ENCODE measurements at places on chromosomes 7 and 10.

- peak; percentile 2 for DNase-seq
Observed at GRCh38 chr7:137755846-137756651, 90.7 kb downstream of the DGKI start.

- no peak for DNase-seq
Observed at GRCh38 chr7:897771-898376, 21.5 kb downstream of the GET4 start.

GRCh38 chr10:28593811-28594210, 60.9 kb downstream of the WAC start:
- DNase-seq, result no peak

DNA sequence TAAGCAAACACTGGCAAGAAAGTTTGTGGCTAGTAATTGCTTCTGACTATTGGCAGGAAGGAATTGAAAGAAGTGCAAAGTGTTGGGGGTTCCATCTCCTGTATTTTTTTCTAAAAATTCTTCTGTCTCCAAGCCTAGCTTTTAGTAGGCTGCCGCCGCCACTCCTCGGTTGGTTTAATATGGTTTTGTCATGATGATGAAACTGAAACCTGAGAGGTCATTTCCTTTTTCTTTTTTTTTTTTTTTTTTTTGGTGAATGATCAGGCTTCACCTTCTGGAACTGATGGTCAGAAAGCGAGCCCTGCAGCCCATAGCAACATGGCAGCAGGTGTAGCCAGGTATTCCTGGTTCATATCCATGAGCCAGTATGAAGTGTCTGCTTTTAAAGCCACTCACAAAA, 75.3 kb upstream of the AGBL3 start:
- no peak for DNase-seq

DNA sequence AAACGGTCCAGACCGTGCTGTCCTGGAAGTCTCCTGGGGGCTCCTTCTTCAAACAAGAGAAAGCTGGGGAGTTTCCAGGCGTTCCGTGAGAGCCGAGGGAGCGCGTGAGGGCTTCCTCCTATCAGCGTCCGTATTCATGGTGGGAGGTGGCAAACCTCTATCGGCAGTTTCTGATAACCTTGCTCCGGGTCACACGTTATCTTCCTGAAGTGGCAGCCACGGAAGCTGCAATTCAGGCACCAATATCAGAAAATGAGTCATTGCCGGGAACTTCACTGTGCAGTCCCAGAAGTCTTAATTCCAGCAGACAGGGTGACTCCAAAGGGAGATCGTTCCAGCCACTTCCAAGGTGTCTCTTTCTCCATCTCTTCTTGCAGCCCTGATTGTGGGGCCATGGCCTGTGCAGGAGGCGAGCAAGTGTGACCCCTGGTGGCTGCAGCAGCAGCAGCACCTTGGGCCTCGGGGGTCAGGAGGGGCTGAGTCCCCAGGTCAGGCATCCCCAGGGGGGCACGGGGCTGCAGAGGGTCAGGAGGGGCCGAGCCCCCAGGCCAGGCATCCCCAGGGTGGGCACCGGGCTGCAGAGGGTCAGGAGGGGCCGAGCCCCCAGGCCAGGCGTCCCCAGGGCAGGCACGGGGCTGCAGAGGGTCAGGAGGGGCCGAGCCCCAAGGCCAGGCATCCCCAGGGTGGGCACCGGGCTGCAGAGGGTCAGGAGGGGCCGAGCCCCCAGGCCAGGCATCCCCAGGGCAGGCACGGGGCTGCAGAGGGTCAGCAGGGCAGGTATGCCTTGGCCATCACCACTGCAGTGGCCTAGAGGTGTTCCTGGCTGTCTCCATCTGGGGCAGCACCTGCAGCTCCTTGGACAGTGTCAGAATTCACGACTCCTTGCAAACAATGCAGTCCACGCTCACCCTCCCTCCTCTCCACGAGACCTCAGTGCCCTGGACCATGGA, 538.7 kb downstream of the DNAJB6 start:
- peak; percentile 68 for DNase-seq

DNA sequence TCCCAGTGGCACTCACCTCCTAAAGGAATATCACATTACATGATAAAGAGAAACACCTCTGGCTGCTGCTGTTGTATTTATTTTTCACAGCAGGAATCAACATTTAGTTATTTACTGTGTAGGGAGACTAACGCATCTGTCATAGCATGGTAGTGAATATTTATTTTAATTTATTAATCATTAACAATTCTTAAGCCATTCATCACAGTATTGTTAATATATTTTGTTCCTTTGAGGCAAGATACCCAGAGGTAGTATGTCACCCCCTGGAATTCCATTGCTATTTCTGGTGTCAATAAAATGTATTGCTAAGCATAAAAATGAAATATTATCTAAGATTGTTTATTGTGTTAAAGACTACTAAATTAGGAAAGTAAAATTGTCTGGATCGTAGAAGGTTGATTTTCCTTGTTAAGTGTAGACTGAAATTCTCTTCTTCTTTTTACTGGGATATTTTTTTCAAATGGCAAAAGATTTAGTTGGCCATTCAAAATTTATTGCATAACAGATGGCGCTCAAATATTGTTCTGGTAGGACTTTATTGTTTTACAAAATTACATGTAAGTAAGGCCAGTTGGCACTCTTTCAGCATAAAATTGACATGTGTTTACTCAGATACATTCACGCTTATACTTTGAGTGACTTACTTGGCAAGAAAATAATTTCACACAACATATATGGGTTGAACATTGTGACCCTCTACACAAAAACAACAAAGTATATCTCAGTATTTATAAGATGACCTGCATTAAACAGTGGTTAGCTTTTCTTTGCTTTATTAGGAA, 1358.7 kb upstream of the SORCS1 start:
- no peak for DNase-seq

DNA sequence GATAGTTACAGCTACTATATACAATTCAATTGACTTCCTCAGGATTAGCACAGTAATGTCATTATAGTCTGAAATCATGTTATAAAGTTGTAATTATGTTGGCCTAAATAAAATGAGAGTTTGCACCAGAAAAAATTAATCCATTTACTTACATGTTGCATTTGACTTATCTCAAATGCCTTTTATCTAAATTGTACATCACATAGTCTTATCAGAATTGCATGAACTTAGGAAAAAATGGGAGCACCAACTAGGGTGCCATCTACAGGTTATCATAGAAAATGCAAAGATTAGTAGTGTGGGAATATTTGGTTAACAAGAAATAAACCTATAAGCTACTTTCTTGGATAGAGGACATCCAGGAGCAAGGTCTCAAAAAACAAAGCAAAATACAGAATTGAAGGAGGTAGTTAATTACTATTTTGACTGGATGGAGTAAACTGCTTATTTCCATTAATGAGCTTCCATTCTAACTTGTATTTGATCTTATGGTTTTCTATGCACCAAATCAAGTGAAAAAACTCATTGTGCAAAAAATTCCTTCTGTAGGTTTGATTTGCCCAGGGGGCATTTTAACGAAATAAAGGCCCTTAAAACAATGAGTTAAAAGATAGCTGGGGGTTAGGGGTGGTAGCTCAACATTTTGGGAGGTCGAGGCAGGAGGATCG, 60.0 kb upstream of the ORC5 start:
- peak; percentile 21 for DNase-seq

- no peak for DNase-seq
Observed at GRCh38 chr10:133489816-133490588, 36.3 kb downstream of the SCART1 start.

GRCh38 chr7:89312551-89312950, 517.0 kb upstream of the TEX47 start:
- no peak for DNase-seq

DNA sequence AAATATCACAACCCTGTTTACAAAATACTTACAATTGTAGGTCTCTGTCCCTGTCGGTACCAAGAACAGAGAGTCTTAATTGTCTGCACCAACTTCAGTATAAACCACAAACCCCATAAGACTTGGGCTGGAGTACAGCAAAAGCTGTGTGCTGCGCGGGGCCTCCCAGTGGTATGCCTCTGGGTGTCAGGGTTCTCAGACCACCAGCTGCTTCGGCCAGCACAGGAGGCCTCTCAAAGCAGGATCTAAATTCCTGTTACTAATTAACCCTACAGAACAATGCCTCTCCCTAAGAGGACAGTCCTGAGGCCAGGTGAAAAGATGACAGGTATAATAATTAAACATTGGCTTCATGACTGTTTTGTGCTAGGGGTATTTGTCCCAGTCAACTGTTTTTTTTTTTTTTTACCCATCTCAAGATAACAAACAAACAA, 957 bp upstream of the SVIL start:
- no peak for DNase-seq

- no peak for DNase-seq
Observed at GRCh38 chr10:58050575-58050974, 217.1 kb downstream of the IPMK start.

DNA sequence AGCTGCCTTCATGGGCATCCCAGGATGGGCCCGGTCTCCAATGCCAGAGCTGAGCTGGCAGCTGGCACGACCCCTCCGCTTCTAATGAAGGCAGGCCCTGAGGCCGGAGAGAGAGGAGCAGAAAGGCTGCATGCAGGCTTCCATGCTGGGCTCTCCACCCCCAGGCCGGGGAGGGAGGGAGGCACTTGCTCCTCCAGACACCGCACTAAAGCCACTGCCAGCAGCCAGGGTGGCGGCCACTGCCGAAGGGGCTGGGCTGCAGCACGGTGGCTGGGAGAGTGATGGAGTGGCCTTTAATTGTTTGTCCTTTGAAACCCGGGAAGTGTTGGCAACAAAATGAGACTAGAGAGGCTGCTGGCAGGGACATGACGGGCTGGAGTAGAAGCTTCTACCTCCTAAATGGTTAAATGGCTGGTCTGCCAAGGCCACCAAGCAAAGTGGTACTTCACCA, 236.5 kb downstream of the SKAP2 start:
- no peak for DNase-seq

- no peak for DNase-seq
Observed at GRCh38 chr7:91266689-91267090, 2.5 kb downstream of the FZD1 start.

GRCh38 chr7:15856311-15856710, 169.8 kb upstream of the MEOX2 start:
- DNase-seq, result no peak

- DNase-seq, result peak; percentile 8
Observed at GRCh38 chr7:66877577-66878300, 43.3 kb upstream of the TMEM248 start.

DNA sequence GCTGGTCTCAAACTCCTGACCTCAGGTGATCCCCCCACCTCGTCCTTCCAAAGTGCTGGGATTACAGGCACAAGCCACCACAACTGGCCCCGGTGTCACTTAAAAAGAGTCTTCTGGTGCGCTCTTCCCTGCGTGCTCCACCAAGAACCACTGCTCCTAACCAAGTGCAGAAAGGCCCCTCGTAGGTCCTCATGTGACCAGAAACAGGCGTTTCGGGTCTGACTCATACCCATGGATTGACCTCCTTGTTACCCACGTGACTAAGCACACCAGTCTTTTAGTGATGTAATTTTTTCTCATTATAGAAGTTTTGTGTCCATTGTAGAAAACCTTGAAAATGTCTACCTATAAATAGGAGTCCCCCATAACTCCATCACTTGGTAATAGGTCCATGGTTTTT, 13.9 kb downstream of the FKBP6 start:
- DNase-seq, result no peak

DNA sequence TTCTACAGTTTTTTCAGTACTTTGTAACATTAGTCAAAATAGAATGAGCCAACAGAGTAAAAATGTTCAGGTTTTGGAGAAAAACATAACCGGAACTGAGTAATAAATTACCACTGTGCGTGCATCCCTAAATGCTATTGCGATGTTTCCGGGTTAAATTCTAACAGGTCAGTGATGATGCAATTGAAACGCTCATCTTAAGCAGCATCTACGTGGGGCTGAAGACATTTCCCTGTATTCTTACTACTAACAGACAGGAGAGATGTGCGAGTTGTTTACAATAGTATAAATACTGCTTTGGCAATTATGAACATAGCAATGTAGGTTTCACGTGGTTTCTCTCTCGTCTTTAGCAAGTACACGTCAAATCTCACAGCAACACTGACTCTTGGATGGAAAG, 149.4 kb downstream of the USP6NL start:
- no peak for DNase-seq

GRCh38 chr10:58436071-58436470, 50.9 kb downstream of the TFAM start:
- no peak for DNase-seq

GRCh38 chr7:5694912-5695726, 86.3 kb downstream of the RNF216 start:
- DNase-seq, result peak; percentile 73

- DNase-seq, result no peak
Observed at GRCh38 chr7:39247576-39247975, 269.9 kb downstream of the POU6F2 start.

DNA sequence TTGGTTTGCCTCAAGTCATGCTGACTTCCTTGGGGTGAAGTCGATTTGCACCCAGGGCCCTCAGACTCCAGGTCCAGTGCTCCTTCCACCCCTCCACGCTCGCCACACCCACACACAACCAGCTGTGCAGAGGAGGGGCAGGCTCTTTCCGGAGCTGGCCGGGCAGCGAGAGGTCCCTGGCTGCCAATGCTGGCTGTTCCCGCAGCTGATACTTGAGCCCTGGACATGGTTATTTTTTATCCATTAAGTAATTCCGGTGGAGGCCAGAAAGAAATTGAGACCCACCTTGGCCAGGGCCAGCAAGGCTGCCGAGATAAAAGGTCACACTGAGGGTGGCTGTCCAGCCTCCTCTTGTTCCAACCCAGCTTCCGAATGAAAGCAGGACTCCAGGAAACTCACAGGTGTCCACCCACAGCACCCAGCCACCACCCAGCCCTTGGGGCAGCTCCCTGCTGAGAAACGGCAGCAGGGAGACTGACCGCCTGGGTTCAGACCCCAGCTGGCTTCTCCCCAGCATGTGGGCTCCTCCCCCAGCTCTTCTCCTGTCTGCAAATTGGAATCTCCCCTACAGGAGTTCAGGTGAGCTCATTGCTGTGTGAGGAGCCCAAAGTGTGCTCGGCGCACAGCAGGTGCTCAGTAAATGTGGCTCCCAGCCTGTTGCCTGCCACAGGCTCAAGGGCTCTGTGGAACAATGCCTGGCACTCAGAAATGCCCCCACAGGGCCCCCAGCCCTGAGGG, 77.8 kb downstream of the PDGFA start:
- DNase-seq, result no peak

- DNase-seq, result peak; percentile 39
Observed at GRCh38 chr7:29091715-29092114, 54.6 kb downstream of the CPVL start.

GRCh38 chr7:131808736-131809135, 252.3 kb upstream of the PODXL start:
- no peak for DNase-seq

GRCh38 chr10:121696854-121697253, 98.6 kb upstream of the FGFR2 start:
- peak; percentile 57 for DNase-seq

DNA sequence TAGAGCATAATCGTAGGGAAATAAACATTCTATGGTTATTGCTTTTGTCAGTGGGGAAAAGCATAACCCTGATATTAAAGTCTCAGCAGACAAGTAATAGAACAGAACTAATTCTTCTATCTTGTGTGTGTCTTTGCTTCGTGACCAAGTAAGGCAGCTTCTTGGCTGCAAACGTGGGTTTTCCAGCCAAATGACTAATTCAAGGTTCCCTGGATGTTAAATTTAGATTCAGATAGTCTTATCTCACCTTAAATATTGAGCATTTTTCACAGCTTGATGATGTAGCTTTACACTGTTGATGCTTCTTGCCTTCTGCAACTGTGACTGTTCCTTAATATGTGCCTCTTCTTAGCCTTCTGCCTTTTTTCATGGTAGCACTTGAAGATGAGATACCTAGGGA, 113.0 kb downstream of the EXOC4 start:
- no peak for DNase-seq

- no peak for DNase-seq
Observed at GRCh38 chr10:12758271-12758670, 243.2 kb downstream of the CCDC3 start.
